CD4-positive, alpha-beta memory T cell (primary cell): ENCODE measurements at places on chromosomes 5 and 9. TPM values are rescaled to one million over a fixed set of nuclear protein-coding genes. Genes with fewer than 3 reads are reported as not detected.

DNA sequence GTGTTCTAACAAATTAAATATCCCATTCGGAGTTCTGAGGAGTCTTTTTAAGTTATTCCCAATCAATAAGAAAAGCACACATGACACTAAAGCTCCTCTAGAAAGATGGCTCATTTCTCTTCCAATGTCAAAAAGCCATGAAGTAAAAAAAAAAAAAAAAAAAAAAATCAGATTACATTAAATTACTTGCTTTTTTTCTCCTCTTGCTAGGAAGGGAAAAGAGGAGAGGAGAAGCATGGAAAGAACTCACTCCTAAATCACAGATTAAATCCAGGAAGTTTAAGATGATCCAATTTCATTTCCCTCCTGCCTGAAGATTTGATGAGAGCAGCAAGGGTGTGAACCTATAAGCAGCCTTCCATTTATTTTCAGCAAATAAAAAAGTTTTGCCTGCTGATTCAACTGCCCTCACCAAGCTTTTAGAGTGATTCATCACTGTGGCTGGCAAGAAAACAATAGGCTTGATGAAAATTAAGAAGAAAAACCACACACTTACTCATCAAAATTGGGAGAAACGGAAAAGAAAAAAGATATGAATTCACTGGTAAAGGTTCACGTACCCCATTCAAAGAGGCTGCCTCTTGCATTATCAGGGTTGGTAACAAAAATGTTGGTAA lies 19.7 kb downstream of the MYO10 start:
- no peak overlapping the region for H3K27ac ChIP-seq
- H3K27me3 ChIP-seq, result no peaks in the 10 kb centered on the region
- H3K36me3 ChIP-seq, result no peaks in the 10 kb centered on the region
- H3K4me3 ChIP-seq, result no peak overlapping the region
- no peaks in the 10 kb centered on the region for H3K4me1 ChIP-seq
- no peak for DNase-seq

- H3K27me3 ChIP-seq, result no peaks in the 10 kb centered on the region
- no peak overlapping the region for H3K27ac ChIP-seq
- H3K4me1 ChIP-seq, result no peaks in the 10 kb centered on the region
- no peak overlapping the region for H3K4me3 ChIP-seq
Measured at GRCh38 chr5:36653044-36653705, 46.8 kb downstream of the SLC1A3 start.

GRCh38 chr5:14925326-14925725 lies 53.7 kb upstream of the ANKH start:
- H3K4me1 ChIP-seq, result peaks cover 23% of the 10 kb centered on the region
- H3K27me3 ChIP-seq, result no peaks in the 10 kb centered on the region
- no peak overlapping the region for H3K4me3 ChIP-seq
- H3K27ac ChIP-seq, result no peak overlapping the region
- DNase-seq, result no peak
- H3K36me3 ChIP-seq, result no peaks in the 10 kb centered on the region

- DNase-seq, result no peak
- H3K4me1 ChIP-seq, result no peaks in the 10 kb centered on the region
- H3K27me3 ChIP-seq, result no peaks in the 10 kb centered on the region
Measured at GRCh38 chr5:173591056-173591514, 25.4 kb downstream of the BOD1 start.

DNA sequence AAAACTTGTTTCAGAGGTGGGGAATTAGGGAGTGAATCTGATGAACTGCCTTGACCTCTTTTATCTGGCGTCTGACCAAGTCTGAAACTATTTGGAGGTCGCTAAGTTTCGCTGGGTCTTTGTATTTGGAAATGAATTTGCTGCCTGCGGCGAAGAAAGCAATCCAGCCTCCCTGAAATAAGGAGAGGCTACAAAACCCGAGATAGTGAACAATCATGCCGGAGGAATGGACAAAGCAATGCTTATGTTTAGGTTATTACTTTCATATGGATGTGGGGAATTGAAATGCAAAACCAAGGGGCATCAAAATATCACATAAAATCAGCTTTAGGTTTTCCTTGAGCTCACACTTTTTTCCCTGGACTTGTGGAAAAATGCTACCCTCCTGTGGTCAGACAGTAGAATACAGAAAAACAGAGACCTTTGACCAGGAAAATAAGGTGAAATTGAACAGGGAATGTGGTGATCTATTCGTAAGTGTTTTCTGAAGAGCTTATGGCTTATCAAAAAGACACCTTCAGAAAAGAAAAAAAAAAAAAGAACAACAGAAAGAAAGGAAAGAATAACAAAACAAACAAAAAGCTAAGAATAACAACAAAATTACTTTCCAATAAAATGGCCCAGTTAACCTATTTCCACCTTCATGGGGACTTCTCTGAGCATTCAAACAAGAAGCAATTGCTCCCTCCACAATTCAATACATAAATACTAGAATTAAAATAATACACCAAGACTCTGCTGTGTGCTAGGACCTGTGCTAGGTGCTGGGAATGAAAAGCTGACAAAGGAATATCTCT lies 68.6 kb upstream of the DPYSL3 start:
- no peaks in the 10 kb centered on the region for H3K4me1 ChIP-seq
- H3K4me3 ChIP-seq, result no peak overlapping the region
- H3K27ac ChIP-seq, result no peak overlapping the region
- H3K27me3 ChIP-seq, result no peaks in the 10 kb centered on the region
- no peaks in the 10 kb centered on the region for H3K36me3 ChIP-seq

GRCh38 chr9:130692321-130692720 lies 1.3 kb upstream of the EXOSC2 start:
- H3K4me3 ChIP-seq, result no peak overlapping the region
- no peak for DNase-seq
- H3K36me3 ChIP-seq, result peaks cover 14% of the 10 kb centered on the region

DNA sequence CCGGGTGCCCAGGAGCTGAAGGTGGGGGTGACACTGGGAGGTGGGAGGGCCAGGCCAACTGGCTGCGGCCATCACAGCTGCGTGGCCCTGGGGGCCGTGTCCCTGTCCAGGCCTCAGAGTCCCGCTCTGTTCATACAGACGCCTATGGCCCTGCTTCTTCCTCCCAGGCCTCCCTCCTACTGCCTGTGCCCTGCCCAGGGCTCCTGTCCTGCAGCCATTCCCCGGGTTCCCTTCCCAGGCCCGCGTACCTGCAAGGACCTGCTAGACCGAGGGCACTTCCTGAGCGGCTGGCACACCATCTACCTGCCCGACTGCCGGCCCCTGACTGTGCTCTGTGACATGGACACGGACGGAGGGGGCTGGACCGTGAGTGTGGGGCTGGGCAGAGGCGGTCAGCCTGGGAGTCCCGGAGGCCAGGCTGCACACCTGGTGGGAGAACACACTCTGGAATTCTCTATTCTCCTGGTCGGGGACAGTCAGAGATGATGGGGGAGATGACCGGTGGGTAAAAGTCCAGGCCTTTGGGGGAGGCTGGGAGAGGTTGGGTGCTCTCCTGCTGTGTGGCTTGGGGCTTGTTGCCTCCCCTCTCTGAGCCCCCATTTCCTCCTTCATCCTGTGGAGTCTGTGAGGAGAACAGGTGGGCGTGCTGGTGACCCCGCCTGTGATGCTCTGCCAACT lies 4.5 kb downstream of the FCN2 start:
- no peak overlapping the region for H3K27ac ChIP-seq
- no peaks in the 10 kb centered on the region for H3K27me3 ChIP-seq
- H3K4me3 ChIP-seq, result no peak overlapping the region

Gene KCNV2
- not detected for polyA plus RNA-seq

- no peak overlapping the region for H3K4me3 ChIP-seq
- peak; percentile 37 for DNase-seq
- no peaks in the 10 kb centered on the region for H3K36me3 ChIP-seq
Measured at GRCh38 chr5:1666812-1667588, 132.6 kb downstream of the MRPL36 start.

Gene CTNND2
- polyA plus RNA-seq, result not detected

Gene NPR2
- 3.3 TPM for polyA plus RNA-seq

Gene CAMK2A
- polyA plus RNA-seq, result not detected

DNA sequence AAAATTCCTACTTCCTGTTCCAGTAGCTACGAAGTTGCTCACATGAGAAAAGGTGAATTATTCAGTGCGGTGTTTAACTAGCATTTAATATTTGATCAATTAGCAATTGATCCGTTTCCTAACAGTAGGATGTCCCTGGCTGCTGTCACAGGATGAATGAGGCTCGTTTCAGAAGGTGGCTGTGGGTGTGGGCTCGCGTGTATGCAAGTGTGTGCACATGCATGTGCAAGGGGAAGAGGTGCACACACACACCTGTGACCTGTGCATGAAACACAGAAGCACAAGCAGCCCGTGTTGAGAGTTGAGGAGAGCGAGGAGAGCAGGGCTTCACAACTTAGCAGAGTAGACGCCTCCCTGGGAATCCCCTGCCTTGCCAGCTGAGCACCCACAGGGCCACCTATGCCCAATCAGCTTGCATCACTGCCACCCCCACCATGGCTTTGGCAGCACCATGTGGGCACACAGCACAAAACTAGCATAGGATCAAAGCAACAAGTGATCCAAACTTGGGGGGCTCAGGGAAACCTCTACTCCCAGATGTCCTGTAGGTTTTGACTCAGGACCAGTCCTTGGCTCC lies 107.2 kb downstream of the C5orf15 start:
- no peak overlapping the region for H3K4me3 ChIP-seq
- DNase-seq, result no peak
- no peaks in the 10 kb centered on the region for H3K27me3 ChIP-seq

Gene IL13
- not detected for polyA plus RNA-seq
